AG04450 (cell line): ENCODE measurements at places on chromosomes 16 and 17.

- no peak for DNase-seq
These were observed 103.3 kb upstream of the CIBAR2 start for GRCh38 chr16:85215478-85216118.

DNA sequence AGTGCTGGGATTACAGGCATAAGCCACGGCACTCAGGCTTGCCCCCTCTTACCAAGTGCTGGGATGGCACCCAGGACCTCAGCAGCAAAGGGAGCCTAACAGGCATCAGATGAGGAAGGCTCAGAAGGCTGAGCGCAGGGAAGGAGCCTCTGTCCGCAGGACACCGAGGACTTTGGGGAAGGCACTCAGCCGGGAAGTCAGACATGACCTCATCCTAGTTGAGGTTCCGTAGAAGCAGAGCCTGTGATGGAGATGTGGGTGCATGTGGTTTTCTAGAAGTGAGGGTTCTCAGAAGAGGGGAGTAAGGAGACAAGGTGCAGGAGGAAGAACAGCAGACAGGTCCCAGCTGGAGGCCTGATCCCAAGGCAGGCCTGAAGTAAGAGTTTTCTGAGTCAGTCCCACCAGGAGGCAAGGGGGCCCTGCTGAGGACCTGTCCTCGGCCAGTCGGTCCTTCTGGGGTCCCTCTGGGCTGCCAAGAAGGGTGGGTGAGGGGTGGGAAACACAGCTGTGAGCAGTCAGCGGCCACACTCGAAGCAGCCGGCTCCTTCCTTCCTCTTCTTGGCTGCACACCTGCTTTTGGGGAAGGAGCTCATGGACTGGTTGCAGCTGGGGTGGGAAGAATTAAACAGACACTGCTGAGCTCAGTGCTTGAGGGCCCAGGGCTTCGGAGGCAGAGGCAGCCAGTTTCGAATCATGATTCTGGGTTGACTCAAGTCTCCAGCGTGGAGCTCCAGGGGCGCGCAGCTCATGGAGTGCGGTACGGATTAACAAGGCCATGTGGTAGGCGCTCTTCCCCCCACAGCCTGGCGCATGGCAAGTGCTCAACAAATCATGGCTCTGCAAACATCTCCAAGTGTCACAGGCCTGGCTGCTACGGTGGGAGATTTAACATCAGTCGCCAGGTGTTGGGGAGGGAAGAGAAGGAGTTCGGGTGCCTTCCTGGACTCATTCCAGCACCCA is 38.9 kb upstream of the SNN start:
- peak; percentile 44 for DNase-seq

DNA sequence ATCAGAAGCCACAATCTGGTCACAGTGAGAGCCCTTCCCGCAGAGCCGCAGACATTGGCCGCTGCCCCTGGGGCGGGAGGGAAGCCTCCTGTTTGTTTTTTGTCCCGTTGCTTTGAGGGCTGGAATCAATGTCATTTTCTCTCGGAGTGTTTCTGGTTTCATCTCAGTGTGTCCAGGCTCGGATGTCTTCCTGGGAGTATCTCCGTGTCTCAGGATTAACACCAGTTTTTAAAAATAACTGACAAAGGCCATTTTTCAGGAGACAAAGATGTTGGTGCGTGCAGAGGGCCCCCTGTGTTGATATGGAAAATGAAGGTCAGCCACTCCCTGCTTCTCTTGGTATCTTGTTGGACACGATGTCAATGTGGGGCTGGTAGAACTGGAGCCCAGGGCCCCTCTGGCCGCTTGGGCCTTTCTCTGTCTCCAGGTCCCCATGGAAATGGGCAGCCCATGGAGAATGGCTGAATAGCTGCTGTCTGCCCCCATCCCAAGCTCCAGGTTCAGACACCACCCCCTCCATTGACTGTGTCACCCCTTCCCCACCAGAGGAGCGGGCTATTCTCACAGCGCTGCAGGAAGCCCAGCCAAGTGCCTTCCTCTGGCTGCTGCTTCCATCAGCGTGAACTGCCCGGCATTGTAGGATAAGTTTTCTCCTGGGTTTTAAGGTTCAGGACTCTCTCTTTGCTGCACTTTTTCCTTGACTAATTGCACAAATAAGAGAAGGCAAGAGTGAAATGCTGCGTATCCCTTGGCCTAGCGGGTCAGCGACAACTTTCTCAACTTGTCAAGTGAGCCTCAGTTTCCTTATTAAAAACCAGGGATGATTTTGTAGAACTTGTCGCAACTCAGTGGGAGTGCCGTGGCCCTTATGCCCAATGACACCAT is 72.2 kb upstream of the METTL9 start:
- DNase-seq = no peak

DNA sequence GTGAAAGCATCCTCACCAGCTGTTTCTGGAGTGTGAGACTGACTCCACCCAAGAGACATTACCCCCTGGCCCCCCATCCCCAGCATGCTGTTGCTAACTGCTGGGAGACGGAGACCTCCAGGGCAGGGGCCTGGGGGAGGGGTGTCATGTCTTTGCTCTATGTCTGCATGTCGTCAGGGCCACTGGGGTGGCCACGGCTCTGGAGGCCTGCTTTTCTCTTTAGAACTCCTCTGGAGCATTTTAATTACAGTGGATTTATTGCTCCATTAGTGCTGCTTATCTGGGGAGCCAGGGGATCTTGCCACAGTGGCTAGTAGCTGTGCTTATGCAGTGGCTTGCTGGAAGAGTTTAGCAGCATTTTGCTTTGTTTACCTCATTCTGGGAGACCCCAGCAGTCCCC is 32.3 kb downstream of the CLEC16A start:
- DNase-seq = no peak

DNA sequence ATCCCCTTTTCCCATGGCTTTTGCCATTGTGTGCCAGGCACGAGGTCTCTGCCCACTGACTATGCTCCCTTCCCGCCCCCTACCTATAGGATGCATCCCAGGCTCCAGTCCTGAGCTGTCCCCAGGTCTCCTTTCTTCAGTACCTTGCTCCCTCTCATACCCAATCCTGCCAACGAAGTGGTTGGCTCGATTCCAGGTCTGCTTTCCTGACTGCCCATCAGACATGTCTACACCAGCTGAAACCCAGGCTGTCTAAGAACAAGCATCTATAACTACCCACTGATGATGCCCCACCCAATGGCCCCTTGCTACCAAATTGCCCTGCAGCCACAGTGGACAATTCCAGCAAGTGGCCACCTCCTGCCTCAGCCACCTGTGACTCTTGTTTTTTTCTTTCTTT is 479.1 kb downstream of the SOX9 start:
- no peak for DNase-seq

DNA sequence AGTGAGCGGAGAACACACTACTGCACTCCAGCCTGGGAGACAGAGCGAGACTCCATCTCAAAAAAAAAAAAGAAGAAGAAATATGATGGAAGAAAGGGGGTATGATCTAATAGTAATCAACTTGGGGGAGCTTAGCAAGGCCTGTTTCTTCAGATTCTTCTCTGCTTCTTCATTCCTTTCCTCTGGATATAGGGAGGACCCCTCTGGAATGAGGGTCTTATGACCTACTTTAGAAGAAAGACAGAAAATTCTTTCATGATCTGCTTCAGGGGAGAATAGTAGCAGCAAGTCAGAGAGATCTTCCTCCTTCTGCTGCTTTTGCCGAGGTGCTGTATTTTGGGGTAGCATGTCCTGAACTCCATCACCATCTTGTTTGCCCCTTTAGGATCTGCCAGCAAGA is 44.9 kb upstream of the ETV4 start:
- DNase-seq = no peak
